ENCODE measurements at places on chromosomes 3 and 15. TPM values are rescaled to one million over a fixed set of nuclear protein-coding genes. Genes with fewer than 3 reads are reported as not detected.

DNA sequence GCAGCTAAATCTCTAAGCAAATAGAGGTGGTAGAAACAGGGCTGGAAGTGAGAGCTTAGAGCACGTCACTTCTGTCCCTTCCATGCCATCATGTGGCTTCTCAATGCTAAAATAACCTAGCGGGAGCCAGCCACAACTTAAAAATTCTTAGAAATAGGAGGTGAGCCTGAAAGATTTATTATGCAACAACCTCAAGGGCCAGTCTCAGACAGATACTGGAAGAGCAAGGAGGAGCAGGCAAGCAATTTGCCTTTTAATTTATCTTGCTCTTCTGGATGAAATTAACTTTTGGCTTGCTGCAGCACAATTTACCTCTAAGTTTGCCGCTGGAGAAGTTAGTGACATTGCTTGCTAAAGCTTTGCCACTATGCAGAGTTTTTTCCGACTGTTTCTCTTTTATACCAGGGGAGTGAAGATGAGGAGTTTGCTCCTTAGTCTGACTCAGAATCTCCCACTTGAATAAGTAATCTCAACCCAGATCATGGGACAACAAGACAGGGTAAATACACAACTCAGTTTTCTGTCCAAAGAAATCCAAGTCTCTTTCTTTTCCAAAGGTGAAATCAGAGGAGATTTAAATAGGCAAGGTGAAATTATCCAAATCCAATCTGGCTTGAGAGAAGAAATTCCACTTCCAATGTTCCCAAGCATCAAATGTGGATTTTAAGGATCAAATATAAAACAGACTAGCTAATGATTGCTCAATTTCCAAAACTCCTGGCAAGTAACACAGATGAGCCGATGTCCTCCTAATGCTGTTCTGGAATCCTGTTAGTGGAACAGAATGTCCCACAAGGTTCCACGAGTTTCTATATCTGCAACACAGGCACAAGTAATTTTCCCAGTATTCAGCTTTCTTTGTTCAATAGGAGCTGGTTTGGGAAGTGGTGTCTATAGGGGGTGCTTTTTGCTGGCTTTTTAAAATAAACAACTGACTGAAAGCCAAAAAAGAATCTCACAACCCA lies 329.4 kb upstream of the RORA start:
- H3K4me1 ChIP-seq = no peaks in the 10 kb centered on the region
- no peaks in the 10 kb centered on the region for H3K36me3 ChIP-seq
- H3K27ac ChIP-seq = no peak overlapping the region
- H3K4me3 ChIP-seq = no peak overlapping the region
- no peaks in the 10 kb centered on the region for H3K27me3 ChIP-seq
- DNase-seq = no peak

DNA sequence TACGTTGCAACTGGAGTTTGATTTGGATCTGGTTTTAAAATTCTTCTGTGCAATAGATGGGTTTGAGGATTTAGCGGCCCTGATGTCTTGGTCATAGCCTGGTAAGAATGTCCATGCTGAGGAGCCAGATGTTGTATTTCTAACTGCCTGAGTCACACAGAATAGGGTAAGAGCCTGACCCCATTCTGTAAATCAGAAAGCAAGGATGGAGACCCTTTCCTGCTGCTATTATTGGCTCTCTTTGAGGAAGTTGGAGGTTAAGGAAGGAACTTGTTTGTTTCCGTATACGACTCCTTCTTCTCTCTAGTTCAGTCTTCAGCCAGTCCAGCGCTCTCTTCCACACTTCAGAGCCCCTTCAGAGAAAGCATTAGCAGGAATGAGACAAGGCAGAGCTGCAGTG lies 65.1 kb downstream of the HCN4 start:
- H3K4me1 ChIP-seq = peaks cover 4% of the 10 kb centered on the region
- H3K27me3 ChIP-seq = no peaks in the 10 kb centered on the region
- no peak overlapping the region for H3K27ac ChIP-seq
- H3K36me3 ChIP-seq = no peaks in the 10 kb centered on the region
- no peak for DNase-seq
- H3K4me3 ChIP-seq = no peak overlapping the region

DNA sequence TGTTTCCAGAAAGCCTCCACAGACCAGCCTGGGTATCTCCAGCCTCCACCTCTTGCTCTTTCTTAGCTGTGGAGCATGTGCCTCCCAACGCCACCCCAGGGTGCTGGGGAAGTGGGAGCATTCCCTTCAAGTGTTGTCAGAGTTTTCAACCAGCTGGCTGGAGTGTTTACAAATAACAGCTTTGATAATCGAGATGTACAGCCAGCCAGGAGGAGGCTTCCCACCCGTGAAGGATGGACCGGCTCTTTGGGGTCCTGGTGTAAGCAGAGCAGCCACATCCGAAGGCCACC lies 8.5 kb upstream of the OXTR start:
- peaks cover 7% of the 10 kb centered on the region for H3K4me1 ChIP-seq
- H3K27me3 ChIP-seq = no peaks in the 10 kb centered on the region
- no peak overlapping the region for H3K27ac ChIP-seq
- H3K36me3 ChIP-seq = no peaks in the 10 kb centered on the region

GRCh38 chr15:21261396-21261964 lies 178.8 kb downstream of the POTEB3 start:
- no peak overlapping the region for H3K27ac ChIP-seq
- no peaks in the 10 kb centered on the region for H3K4me1 ChIP-seq
- no peak overlapping the region for H3K4me3 ChIP-seq
- no peak for DNase-seq
- H3K27me3 ChIP-seq = no peaks in the 10 kb centered on the region

GRCh38 chr3:13954741-13955483 lies 75.0 kb upstream of the WNT7A start:
- no peaks in the 10 kb centered on the region for H3K4me1 ChIP-seq
- DNase-seq = no peak
- H3K36me3 ChIP-seq = no peaks in the 10 kb centered on the region
- H3K4me3 ChIP-seq = no peak overlapping the region
- no peaks in the 10 kb centered on the region for H3K27me3 ChIP-seq

- H3K27me3 ChIP-seq = no peaks in the 10 kb centered on the region
- no peak overlapping the region for H3K4me3 ChIP-seq
- peaks cover 8% of the 10 kb centered on the region for H3K4me1 ChIP-seq
- DNase-seq = no peak
- no peaks in the 10 kb centered on the region for H3K36me3 ChIP-seq
Measured at GRCh38 chr3:152226176-152226575, 42.6 kb upstream of the MBNL1 start.

GRCh38 chr3:115428841-115429240 lies 194.5 kb upstream of the GAP43 start:
- H3K36me3 ChIP-seq = no peaks in the 10 kb centered on the region
- no peak overlapping the region for H3K27ac ChIP-seq
- no peak overlapping the region for H3K4me3 ChIP-seq
- no peak for DNase-seq
- no peaks in the 10 kb centered on the region for H3K4me1 ChIP-seq

GRCh38 chr3:169539856-169540255 lies 123.7 kb downstream of the MECOM start:
- no peaks in the 10 kb centered on the region for H3K27me3 ChIP-seq
- no peaks in the 10 kb centered on the region for H3K36me3 ChIP-seq
- no peak overlapping the region for H3K27ac ChIP-seq

- no peak for DNase-seq
- H3K27me3 ChIP-seq = no peaks in the 10 kb centered on the region
- H3K36me3 ChIP-seq = no peaks in the 10 kb centered on the region
- H3K4me3 ChIP-seq = no peak overlapping the region
- no peak overlapping the region for H3K27ac ChIP-seq
Measured at GRCh38 chr15:67004142-67004541, 61.3 kb upstream of the SMAD3 start.

DNA sequence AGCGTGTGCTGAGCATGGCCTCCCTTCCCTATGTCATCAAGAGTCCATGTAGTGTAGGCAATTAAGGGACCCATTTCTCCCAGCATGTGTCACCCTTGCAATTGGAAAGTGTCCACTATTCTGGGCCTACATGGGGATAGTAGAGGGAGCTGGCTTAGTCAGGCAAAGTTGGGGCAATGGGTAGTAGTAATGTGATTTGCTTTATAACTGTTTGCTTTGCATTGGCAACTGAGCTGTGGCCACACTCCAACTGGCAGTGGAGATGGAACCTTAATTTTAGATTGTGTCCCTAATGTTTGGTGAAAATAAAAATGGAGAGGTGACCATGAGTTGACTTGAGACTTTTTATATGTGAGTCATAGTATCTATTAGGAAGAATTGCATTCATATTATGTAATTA lies 97.7 kb upstream of the SAMMSON start:
- H3K36me3 ChIP-seq = no peaks in the 10 kb centered on the region
- H3K27me3 ChIP-seq = peaks cover 3% of the 10 kb centered on the region

GRCh38 chr3:2652386-2652785 lies 457.8 kb downstream of the IL5RA start:
- no peaks in the 10 kb centered on the region for H3K36me3 ChIP-seq
- no peaks in the 10 kb centered on the region for H3K27me3 ChIP-seq

DNA sequence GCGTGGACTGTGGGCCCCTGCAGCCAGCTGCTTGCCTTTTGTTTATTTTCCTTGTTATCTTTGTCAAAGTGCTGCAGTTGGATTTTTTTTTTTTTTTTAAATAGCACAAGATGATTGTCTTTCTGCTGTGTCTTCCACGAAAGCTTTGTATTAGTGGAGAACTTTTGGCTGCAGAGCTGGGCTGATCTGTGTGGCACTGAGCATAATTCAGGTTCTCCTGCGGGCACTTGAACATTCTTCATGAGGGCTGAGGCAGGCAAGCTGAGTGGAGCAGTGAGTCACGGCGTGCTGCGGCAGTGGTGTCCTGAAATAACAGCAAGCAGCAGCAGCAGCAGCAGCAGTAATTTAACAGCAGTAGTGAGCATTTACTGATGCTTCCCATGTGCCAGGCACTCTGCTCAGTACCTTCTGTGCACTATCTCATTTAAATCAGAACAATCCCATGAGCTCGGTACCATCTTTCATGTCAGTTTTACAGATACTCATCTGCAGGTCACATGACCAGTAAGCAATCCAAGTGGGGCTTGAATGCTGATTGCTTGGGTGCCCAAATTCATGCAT lies 45.8 kb downstream of the MITF start:
- H3K4me3 ChIP-seq = no peak overlapping the region
- H3K27me3 ChIP-seq = no peaks in the 10 kb centered on the region
- peaks cover 28% of the 10 kb centered on the region for H3K4me1 ChIP-seq

GRCh38 chr3:10025205-10026083 lies 793 bp upstream of the FANCD2 start:
- no peak for DNase-seq
- peak overlapping the region; percentile 86 for H3K4me3 ChIP-seq
- peaks cover 25% of the 10 kb centered on the region for H3K4me1 ChIP-seq

- H3K36me3 ChIP-seq = no peaks in the 10 kb centered on the region
- no peaks in the 10 kb centered on the region for H3K27me3 ChIP-seq
- H3K4me1 ChIP-seq = no peaks in the 10 kb centered on the region
- no peak overlapping the region for H3K27ac ChIP-seq
- H3K4me3 ChIP-seq = no peak overlapping the region
Measured at GRCh38 chr3:35537265-35537664, 102.1 kb upstream of the ARPP21 start.

DNA sequence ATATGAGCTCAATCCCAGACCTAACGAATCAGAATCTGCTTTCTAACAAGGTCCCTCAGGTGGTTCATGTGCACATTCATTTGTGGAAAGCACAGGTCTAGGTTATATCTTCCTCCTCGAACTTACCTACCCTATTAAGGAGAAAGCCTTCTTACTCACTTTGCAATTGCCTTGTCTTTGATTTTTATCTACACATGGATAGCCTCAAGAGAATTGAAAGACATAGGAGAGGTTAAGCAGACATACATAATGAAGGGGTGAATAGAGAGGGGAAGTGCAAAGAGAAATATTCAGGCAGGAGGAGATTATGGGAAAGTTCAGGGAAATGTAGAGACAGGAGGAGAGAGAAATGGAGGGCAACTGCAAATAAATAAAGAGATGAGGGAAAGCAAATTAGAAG lies 422.9 kb upstream of the ADAMTS9 start:
- DNase-seq = no peak
- no peaks in the 10 kb centered on the region for H3K27me3 ChIP-seq
- no peak overlapping the region for H3K27ac ChIP-seq
- H3K4me1 ChIP-seq = no peaks in the 10 kb centered on the region
- no peaks in the 10 kb centered on the region for H3K36me3 ChIP-seq

CFAP91 gene
- not detected for polyA plus RNA-seq

TLR9 gene
- polyA plus RNA-seq = not detected

LDHAL6B gene
- not detected for polyA plus RNA-seq

GOLGA8T gene
- polyA plus RNA-seq = not detected

MESP2 gene
- 0.22 TPM for polyA plus RNA-seq

GADL1 gene
- polyA plus RNA-seq = not detected

PRR20G gene
- polyA plus RNA-seq = not detected

SKOR1 gene
- polyA plus RNA-seq = 0.03 TPM

ANKRD34C gene
- not detected for polyA plus RNA-seq

LRRC34 gene
- polyA plus RNA-seq = 0.43 TPM
